Activated CD8-positive, alpha-beta memory T cell treated with anti-CD3 and anti-CD28 coated beads, Interleukin-2, amount 10 ng/mL, durations not matched to agents 7 days and 5 days (primary cell): ENCODE measurements at places on chromosomes 16 and 17. TPM values are rescaled to one million over a fixed set of nuclear protein-coding genes. Genes with fewer than 3 reads are reported as not detected.

Gene ASIC2
- total RNA-seq, result not detected

Gene INCA1
- total RNA-seq, result 0.23 TPM

Gene CBLN1
- total RNA-seq, result not detected

Gene MLYCD
- 5.7 TPM for total RNA-seq

Gene SLC35G6
- not detected for total RNA-seq

Gene HSPB9
- total RNA-seq, result 0.58 TPM

Gene SKAP1
- total RNA-seq, result 91.4 TPM

Gene STH
- not detected for total RNA-seq

Gene GDPD3
- 8.1 TPM for total RNA-seq

Gene ELMO3
- total RNA-seq, result 9.8 TPM

Gene NPW
- total RNA-seq, result 6.3 TPM

Gene ABCA8
- not detected for total RNA-seq

Gene ABCC12
- not detected for total RNA-seq

Gene CDRT15L2
- total RNA-seq, result not detected

Gene MYOCD
- not detected for total RNA-seq

Gene ITGAD
- 0.09 TPM for total RNA-seq

Gene SLC6A4
- not detected for total RNA-seq

Gene ATP5PD
- 210 TPM for total RNA-seq

Gene TAT
- total RNA-seq, result not detected

Gene MFSD6L
- total RNA-seq, result 0.12 TPM

Gene TMIGD1
- total RNA-seq, result not detected

Gene ZFPM1
- 21.0 TPM for total RNA-seq

Gene KRTAP3-3
- total RNA-seq, result not detected

Gene SLC35G3
- not detected for total RNA-seq
